ENCODE measurements at places on chromosomes 2 and 18.

DNA sequence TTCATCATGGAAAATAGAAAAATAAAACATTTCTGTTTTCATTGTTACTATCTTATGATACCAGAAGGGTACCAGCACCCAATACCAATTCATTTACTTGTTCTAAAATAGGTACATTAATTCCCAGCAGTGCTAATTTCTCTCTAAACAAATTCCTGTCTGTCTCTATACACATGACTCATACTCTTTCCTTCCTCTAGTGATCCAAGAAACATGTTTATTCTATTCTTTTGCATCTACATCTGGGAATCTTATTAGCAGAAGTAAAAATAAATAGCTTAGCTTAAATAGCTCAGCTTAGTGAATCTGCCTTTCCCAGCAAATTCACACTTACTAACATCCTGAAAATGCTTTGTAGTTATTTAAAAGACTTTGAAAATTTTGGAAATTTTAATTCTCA lies 84.5 kb upstream of the MAPRE2 start:
- no peak for DNase-seq

DNA sequence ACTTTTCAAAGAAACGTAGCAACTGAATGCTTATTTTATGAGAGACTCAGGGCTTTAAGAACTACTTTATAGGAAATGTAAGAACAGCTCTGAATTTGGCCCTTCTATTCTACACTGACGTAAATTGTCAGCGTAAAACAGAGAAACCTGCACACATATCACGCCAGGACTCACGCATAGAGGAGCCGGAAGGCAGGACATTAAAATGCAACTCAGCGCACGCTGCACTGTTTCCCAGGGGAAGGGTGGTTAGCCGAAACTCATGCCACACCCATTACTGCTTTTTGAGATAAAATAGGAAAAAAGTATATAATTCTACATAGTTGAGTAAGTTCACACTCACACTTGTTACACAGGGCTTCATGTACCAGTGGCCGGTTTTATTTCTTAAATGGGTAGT lies 7.4 kb downstream of the TUBB6 start:
- DNase-seq: no peak

- no peak for DNase-seq
Observed at GRCh38 chr18:78136986-78137385, 842.6 kb upstream of the SALL3 start.

GRCh38 chr2:100137318-100137717 lies 5.1 kb downstream of the AFF3 start:
- no peak for DNase-seq
